ENCODE measurements at places on chromosomes 12 and 14.
A peak's percentile ranks its signal among the peaks of the same experiment; 100 is the strongest.

- no peak for DNase-seq
These were observed 1018.7 kb downstream of the AACS start for GRCh38 chr12:126083926-126084325.

DNA sequence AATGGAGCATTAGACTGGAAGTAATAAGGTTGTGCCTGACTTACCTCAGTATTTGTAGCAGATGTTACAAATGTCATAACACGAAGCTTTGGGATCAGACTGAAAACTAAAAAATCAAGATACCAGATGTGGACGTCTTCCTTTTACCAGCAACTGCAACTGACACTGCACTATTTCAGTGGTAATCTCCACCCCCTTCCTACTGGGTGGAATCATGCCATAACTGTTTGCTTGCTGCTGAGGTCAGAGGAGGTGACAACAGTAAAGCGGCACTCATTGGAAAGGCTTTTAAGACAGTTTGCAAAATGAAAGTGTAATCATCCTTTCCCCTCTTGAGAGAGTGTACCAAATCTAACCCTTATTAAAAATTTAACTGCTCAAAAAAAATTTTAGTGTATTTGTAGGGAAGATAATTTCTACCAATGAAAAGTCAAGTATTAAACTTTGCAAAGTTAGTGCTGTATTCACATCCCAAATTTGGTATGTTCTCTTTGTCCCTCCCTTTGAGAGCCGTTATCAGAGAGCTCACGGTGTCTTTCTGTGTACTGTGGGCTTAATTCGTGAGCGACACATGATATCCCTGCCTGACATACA is 420.7 kb downstream of the NPAS3 start:
- no peak for DNase-seq

- no peak for DNase-seq
These were observed 31.3 kb downstream of the ZNF664 start for GRCh38 chr12:124004233-124004875.

DNA sequence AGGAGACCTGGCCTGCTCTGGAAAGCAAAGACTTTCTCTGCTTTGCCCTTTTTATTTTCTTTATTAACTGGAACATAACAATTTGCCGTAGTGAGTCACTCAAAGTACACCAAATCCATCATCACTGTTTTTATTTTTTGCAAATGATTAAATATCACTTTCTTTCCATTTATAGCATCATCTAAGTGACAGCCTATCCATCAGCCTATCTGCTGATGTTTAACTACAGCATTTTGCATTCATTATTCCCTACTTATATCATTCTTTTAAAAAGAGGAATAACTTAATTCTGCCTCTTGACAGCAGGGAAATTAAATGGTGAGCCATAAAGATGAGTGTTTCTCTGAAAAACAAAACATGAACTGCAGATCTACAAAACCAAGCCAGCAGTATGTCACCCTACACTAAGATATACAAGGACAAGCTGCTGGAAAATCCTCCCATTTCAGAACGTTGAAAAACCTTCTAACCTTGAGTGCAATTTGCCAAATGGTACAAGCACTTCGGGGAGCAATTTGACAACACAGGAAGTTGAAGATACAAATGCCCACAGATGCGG is 821.3 kb upstream of the TMEM132C start:
- DNase-seq, result no peak

- DNase-seq, result no peak
These were observed 179.7 kb downstream of the SLC6A15 start for GRCh38 chr12:84732828-84733340.

GRCh38 chr12:10400829-10401228 is 8.7 kb downstream of the KLRC4 start:
- no peak for DNase-seq

GRCh38 chr12:10558789-10559188 is 53.1 kb downstream of the EIF2S3B start:
- DNase-seq, result peak; percentile 36

DNA sequence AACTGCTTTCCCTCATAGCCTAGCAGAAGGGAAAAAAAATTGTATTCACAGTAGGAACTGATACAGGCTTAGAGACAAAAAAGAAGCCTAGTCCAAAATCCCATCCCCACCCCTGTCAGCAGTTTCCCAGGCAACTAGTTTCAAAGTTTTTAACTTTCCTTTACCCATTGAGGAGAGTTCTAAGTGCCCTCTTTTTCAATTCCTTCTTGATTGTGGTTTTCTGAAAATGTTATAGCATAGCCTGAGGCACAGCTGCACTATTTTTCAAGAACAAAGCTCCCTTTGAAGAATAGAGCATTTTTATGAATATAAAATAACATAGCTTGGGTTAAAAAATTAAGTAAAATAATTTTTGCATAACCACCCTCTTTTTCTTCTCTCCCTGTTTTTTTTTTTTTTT is 81.6 kb downstream of the IPO8 start:
- DNase-seq, result no peak

DNA sequence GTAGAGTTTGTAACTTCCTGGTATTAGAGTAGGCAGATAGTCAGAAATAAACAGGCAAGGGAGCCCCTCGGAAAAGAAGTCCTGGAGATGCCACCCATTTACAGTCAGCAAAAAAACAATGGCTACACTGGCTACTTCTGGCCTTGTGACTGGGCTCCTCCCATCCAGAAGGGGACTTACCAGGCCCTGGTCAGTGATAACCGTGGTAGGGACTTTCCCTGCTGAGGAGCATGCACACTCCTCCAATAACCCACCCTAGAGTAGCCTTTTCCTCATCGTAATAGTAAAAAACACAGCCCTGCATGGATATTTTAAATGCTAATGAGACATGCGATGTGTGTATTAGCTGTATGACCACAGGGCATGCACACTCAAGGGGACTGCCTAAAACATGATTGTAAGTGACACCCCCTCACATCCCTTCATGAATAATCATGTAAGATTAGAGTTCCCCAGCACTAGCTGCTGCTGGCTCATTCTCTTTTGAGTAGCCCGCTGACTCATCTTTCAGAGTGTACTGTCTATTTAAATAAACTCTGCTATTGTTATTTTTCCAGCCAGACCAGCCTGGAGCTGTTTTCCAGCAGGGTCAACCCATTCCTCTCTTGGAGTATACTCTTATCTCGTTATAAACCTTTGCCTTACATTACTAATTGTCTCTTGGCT is 413.8 kb upstream of the TMTC1 start:
- peak; percentile 96 for DNase-seq

DNA sequence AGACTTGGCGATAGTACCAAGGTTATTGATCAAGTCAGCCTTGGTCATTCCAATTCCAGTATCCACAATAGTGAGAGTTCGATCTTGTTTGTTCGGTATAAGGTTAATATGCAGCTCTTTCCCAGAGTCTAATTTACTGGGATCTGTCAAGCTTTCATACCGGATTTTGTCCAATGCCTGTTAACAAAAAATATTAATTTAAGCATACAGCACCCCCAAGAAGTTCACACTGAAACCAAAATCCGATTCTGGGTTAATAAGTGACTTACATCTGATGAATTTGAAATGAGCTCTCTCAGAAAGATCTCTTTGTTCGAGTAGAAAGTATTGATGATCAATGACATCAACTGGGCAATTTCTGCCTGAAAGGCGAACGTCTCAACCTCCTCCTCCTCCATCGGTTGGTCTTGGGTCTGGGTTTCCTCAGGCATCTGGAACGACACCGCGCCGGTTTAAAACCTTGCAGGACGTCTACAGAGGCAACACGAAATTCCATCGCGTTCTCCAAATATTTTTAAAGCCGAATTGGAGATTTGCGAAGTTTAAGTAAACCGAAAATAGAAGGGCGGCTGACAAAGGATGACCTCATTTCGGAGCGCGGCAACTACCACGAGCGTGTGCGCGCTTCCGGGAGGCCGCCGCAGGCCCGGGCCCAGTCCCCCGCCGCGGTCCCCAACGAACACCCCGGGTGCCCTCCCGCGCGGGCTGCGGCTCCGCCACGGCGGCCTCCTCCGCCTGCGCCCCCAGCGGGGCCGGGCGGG is 716 bp downstream of the HSP90AA1 start:
- DNase-seq, result peak; percentile 71

GRCh38 chr12:131710464-131711457 is at the start of gene SFSWAP:
Gene SFSWAP, plus strand, starts transcription at chr12:131711090. Its CDS starts 140 bp downstream, at chr12:131711230.
- DNase-seq, result peak; percentile 88

DNA sequence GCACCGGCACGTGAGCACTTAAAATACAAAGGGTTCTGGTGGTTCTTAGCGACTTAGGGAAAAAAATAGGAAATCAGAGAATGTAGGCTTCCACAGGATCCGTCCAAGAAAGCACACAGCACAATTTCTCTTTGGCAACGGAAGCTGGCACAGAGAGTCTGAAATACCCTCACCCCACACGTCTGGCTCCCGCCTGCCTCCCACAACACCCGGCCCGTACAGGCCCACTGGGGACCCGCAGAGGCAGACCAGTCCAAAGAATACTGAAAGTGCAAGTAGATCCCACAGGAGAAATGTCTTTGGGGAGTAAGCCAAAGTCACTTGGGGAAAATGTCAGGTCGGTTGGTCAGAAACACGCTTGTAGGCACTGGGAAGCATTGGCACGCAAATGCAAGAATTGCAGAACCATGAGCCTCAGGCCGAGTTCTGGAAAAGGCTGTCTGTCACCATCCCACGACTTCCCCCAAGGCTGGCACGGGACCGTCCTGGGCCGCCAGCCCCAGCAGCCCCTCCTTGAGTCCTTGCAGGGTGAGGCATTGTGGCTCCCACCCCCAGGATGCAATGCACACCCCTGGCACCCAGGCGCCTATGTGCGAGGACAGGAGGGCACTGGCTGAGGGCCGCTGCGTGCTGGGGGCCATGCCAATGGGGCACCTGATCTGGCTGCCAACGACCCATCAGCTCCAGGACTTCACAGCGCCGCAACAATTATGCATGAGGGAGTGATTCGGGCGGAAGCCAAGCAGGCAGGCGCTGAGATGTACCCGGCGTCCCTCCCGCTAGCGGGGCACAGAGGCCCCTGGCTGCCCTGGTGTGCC is 29.7 kb downstream of the CHGA start:
- no peak for DNase-seq

DNA sequence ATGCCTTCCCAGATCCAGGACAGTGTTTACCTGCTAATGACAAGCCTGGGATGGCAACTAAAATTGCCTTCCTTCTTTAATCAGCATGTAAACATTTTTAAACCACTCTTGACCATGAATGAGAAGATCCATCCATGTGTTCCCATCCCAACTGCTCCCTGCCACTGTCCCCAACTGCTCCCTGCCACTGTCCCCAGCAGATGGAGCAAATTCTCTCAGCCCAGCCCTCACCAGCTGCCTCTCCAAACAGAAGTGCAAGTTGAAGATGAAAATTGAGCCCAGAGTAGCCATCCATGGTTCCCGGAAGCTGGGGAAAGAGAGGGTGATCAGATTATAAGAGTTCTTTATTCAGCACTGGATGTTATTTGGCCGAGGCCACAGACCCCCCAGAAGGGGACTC is 133.1 kb downstream of the SLC15A4 start:
- no peak for DNase-seq

DNA sequence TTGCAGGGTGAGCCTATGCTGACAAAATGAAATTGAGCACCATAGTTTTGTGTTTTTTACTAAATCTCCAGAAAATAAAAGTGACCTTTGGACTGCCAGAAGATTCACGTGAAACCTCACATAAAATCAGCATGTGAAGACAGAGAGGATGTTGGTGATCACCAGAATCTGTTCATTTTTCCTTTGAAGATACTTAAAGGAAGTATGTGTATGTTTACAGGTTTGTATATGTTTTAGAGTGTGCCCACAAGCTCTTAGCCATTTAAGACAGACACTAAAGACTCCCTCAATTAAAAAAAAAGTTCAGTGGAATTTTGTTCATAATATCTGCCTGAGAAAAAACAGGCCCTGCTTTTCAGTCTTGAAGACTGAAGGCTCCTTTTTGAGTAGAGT is 25.9 kb downstream of the DDX47 start:
- DNase-seq, result no peak

DNA sequence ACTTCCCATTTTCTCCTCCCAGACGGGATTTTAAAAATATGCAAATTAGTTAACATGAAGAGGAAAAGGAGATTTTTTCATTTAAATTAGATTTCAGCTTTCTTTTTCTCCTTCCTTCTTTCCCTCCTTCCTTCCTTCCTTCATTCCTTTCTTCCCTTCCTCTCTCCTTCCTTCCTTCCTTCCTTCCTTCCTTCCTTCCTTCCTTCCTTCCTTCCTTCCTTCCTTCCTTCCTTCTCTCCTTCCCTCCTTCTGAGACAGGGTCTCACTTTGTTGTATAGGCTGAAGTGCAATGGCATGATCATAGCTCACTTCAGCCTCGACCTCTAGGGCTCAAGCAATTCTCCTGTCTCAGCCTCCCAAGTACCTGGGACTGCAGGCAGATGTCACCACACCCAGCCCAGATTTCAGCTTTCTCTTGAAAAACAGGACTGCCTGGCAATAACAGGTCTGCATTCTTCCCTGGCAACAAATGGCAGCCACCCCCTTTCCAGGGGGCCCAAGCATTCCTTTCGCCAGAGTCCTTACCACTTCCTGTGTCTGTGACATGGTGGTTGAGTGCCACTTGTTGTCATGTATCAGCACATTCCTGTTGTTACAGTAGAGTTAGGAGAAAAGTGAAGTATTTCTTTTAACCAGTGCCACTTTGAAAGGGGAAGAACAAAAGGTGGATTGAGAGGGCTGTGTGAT is 119.1 kb downstream of the PTPN11 start:
- DNase-seq, result peak; percentile 82

DNA sequence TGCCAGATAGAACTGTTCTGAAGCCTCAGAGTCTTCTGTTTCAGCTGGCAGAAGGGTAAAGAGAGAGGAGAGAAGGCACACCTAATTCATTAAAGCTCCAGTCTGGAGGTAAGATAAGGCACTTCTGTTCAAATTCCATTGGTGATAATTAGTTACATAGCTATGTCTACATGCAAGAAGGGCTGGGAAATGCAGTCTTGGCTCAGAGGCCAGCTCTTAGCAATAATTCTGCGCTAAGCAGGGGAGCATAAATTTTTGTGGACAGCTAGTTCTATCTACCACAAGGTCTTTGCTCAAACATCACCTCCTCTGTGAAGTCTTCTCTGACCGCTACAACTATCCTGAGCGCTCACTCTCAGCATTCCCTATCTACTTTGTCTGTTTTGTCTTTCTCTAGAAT is 14.3 kb upstream of the E2F7 start:
- DNase-seq, result no peak

GRCh38 chr14:88851587-88851986 is 27.1 kb downstream of the TTC8 start:
- DNase-seq, result no peak

- DNase-seq, result no peak
These were observed 62.3 kb downstream of the LRIG3 start for GRCh38 chr12:58858030-58858429.

DNA sequence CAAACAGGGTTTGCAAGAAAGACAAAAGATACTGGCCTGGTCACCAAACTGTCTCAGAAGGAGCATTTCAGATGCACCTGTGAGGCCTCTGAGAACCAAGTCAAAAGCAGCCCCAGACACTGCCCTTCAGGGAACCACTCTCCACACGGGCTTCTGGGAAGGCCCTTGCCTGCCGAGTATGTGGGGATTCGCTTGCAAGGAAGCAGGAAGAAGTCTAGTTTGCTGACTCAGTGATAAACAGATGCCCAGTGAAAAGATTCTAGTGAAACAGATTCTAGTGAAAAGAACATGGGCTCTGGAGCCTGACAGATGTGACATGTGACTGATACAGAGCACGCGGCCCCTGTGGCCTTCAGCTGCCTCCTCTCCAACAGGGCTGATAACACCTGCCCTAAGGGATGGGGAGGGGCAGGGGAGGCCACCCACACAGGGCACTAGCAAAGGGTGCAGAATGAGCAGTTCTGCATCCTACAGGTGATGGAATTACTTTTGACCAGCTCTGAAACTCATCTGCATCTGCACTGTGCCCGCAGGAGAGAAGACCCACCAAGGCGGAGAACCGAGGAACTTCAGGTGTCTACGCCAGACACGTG is 19.1 kb downstream of the AMN start:
- DNase-seq, result no peak

GRCh38 chr12:109739747-109740693 is 26.4 kb downstream of the FAM222A start:
- no peak for DNase-seq

All from DMS53 (cell line).